NCI-H524 (cell line): ENCODE measurements at places on chromosomes 1 and 21.

DNA sequence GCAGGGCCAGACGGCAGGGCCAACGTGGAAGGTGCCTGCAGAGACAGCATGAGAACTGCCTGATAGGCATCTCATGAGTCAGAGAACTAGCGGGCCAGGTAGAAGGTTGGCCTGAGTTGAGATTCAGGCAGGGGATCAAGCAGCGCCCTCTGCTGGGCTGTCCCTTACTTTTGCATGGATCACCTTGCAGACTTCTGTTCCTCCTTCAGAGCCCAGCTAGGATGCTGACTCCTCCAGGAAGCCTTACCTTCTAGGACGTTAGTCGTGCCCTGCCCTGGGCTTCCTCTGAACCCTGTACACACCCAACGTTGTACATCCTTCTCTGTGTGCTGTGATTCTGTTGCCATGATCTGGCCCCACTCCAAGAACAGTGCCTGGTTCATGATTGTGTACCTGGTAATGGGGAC is 231.3 kb upstream of the VAMP3 start:
- peak; percentile 26 for DNase-seq

GRCh38 chr1:229229721-229230139 is 41.2 kb upstream of the RAB4A start:
- no peak for DNase-seq

GRCh38 chr1:212651977-212652376 is 43.4 kb downstream of the ATF3 start:
- no peak for DNase-seq

DNA sequence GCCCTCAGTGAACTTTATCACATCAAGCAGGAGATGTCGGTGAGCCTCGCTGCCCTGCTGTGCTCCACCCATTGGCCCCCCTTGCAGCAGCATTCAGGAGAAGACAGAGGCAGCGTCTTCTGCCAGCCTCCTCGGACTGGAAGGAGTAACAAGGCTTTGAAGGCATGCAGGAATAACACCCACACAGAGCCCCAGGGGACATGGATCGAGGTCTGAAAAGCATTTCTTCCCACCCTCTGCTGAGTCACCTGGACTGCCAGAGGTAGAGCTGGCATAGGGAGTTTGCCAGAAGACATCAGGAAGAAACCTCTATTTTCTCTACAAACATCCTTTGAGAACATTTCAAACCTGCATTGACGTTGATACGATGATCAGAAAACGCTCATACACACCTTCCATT is 42.9 kb downstream of the COL18A1 start:
- DNase-seq = no peak

DNA sequence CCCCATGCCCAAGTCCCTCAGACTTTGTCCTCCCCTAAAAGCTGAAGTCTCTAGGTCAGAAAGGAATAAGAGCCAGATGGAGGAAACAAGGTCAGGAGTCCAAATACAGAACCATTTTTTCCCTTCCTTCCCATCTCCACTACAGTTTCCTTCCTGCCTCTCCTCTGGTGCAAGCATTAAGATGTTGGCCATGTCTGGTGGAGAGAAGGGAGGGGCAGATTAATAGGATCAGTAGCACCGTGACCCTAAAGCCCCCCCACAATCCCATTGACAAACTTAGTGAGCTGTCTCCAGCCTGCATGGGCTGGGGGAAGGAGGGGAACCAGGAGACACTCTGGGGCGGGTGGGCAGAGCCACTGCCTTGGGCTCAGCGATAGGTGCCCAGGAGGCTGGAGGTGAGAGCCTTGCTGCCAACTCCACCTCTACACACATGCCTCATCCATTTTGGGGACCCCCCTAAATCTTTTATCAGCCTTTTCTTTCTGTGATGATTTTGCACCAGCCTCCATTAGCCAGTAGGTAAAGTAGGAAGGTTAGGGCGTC is 59.8 kb downstream of the RHBG start:
- no peak for DNase-seq

DNA sequence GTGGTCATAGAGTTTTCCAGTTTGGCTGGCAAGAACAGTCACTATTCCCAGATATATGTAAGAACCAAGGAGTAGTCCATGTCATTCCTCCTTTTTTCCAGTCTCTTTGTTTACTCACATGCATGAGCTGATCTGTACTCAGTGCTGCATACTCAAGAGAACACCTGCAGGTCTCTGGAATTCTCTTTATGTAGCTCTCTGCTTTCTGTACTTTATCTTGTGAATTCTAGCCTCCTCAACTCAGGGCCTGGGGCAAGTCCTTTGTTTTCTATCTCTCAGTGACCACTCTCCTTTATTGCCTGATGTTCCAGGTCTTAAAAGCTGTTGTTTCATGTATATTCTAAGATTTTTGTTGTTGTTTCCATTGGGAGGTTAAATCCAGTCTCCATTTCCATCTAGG is 478.9 kb downstream of the DPYD start:
- no peak for DNase-seq

DNA sequence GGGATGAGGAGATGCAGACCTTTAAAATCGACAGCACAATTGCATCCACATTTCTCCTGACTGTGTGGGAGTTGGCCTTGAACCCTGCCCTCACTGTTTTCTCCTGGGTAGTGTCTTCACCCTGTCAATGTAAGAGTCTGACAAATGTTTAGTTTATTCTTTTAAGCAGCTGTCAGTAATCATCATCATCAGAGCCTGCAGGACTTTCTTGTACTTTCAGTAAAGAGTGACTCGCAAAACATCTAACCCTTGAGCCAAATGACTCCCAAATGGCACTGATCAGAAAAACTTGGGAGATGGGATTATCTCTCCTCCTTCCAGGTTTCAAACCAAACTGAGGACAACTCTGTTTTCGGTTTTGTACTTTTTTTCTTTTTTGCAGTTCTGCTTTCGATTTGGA is 460.2 kb downstream of the KIF26B start:
- DNase-seq = no peak

DNA sequence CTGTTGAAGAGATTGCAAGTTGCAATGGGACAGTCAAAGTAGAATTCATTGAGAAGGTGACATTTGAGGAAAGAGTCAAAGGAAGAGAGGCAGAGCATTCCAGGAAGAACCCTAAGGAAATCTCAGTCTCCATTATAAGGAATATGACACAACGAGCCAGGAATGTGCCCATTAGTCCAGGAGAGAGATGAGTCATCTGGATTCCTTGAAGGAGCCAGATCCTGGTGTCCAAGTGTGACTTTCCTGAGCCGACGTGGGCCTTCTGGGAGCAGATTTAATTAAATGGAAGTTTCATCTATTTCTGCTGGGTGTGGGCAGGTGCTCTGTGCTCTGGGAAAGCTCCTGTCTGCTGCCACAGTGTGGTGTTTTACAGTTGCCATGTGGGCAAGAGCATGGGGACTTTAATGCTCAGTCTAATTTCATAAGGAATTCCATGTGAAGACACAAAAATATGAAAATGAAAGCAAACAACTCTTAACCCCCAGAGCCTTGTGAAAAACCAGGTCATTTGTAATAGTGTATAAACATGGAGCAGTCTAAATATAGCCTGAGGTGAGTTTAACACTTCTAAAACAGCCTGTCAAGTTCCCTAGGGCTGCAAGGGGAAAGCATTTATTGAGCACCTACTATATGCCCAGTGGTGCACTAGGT is 111.4 kb upstream of the ARTN start:
- DNase-seq = no peak

DNA sequence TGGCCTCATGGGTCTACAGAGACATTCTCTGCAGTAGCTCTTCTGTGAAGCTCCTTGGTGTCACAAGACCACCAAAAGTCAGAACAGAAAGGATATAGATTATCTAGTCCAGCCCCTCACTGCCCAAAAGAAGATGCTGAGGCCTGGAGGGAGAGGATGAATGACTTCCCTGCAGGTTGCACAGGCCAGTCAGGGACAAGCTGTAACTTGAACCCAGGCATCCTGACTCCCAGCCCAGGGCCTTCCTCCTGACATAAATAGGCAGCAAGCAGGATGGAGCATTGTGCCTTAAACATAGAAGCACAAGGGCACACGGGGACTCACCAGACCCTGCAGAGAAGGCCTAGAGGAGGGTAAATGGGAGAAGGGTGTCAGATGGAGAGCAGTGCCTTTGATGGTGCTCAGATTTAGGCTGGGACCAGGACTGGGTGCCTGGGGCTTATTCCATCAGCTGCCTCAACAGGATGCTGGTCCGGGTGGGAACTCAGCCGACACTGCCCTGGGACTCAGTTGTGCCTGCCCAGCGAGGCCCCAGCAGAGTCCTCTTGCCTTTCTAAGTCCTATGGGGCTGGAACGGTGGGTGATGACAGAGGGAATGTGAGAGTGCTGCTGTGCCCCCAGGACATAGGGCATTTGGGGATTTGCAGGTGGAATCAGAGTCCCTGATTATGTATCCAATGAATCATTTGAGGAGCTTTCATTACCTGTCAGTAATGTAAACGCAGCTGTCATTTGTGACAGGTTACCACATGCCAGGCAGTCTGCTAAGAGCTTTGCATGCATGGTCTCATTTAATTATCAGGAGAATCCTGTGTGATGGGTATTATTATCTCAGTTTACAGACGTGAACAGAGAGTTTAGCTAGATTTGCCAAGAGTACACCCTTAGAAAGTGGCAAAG is 13.2 kb downstream of the S100A7A start:
- DNase-seq = peak; percentile 19

- DNase-seq = no peak
Measured at GRCh38 chr1:199706826-199707606, 320.5 kb upstream of the NR5A2 start.

DNA sequence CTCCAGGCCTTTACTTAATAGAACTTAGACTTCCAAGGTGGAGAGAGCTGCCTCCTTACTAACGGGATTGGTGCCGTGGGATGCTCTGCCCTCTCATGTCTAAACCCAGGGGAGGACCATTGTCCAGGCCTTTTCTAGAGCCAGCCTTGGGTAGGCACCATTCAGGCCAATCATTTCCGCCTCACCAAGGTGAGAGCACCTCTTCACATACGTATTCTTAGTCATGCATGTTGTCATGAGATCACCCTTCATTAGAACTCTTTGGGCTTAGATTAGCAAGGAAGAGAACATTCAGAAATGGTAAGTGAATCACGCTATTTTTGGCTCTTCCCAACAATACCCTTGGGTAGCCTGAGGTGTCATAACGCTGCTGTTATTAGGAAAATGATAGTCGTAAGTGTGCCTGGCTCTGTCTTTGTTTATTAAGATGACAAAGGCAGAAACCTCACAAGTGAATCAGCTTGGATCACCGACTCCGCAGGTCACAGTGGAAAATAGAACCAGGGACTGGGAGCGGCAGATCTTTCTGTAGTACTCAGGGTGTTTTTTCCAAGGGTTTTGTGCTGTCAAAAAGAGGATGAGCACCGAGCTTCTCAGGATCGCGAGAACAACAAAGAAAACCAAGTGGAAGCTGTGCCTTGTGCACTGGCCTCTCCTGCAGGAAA is 55.0 kb downstream of the HUNK start:
- no peak for DNase-seq

DNA sequence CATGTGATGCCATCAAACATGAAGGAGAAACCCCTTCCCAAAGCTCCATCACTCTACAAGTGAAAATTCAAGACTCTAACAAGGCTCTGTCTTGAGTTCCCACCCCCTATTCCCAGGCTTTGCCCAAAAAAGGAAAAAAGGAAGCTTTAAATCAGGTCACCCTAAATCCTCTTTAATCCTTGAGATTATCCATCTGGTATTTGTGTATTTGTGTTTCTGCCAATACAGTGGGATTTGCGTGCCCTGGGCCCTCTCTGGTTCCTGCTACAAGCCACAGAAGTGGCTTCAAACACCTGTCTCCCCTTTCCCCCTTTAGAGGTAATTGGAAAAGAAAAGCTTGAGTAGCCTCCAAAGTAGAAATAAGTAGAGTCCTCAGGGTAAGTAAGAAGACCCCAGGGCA is 120.4 kb downstream of the EDEM3 start:
- DNase-seq = peak; percentile 96

DNA sequence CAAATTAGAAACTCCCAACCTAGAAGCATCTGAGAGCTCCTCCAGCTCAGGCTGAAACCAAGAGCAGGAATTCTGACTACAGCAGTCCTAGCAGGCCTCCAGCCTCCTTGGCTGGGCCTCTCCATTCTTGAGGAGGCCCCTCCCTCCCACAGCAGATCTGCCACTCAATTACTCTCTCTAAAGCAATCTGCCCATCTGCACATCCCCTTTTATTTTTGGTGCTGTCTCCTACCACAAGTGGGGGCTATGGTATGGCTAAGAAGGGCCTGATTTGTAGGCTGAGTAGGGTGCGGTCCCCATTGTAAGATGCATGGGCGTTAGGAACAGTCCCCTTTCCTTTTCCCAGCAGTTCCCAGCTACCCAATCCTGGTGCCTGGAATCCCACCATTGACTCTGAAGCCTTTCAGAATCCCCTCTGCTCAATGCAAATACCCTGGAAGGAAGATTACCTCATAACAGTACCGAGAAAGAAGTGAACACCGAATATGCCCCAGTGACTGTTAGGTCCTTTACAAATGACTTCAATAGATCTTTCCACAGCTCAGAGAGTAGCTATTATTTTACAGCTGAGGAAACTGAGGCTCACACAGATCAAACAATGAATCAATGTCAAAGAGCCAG is 11.6 kb upstream of the TTC39A start:
- DNase-seq = peak; percentile 45

- peak; percentile 47 for DNase-seq
Measured at GRCh38 chr1:229058729-229059128, 212.2 kb upstream of the RAB4A start.

DNA sequence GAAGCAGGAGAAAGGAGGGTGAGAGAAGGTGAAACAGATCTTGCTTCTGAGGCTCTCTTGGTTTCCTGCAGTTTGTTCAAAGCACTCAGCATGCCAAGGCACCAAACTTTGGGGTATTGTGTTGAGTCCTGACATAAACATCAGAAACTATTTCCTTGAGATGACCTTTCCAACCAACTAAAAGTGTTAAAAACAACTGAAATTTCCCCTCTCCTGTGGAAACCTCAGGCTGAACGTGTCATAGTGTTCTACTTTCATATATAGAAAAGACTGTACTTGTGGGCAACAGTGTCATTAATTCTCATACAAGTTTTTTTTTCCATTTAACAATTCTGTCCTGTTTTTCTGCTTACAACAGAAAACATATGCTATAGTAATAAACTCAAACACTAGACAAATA is 6.3 kb upstream of the LYST start:
- DNase-seq = no peak

DNA sequence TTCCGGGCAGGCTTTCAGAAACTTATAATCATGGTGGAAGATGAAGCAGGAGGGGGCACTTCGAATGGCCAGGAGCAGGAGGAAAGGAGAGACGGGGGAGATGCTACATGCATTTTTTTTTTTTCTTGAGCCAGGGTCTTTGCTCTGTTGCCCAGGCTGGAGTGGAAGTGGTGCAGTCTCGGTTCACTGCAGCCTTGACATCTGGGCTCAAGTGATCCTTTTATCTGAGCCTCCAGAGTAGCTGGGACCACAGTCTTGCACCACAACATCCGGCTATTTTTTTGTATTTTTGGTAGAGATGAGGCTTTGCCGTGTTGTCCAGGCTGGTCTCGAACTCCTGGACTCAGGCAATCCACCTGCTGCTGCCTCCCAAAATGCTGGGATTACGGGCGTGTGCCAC is 61.6 kb downstream of the SELENOF start:
- DNase-seq = no peak
